Common myeloid progenitor, CD34-positive (primary cell): ENCODE measurements at places on chromosomes 16 and 17.
A peak's percentile ranks its signal among the peaks of the same experiment; 100 is the strongest.

- peak; percentile 91 for DNase-seq
These were observed 19.9 kb downstream of the CLEC16A start for GRCh38 chr16:10964039-10964890.

GRCh38 chr16:84036982-84037425, 5.6 kb downstream of the SLC38A8 start:
- no peak for DNase-seq

DNA sequence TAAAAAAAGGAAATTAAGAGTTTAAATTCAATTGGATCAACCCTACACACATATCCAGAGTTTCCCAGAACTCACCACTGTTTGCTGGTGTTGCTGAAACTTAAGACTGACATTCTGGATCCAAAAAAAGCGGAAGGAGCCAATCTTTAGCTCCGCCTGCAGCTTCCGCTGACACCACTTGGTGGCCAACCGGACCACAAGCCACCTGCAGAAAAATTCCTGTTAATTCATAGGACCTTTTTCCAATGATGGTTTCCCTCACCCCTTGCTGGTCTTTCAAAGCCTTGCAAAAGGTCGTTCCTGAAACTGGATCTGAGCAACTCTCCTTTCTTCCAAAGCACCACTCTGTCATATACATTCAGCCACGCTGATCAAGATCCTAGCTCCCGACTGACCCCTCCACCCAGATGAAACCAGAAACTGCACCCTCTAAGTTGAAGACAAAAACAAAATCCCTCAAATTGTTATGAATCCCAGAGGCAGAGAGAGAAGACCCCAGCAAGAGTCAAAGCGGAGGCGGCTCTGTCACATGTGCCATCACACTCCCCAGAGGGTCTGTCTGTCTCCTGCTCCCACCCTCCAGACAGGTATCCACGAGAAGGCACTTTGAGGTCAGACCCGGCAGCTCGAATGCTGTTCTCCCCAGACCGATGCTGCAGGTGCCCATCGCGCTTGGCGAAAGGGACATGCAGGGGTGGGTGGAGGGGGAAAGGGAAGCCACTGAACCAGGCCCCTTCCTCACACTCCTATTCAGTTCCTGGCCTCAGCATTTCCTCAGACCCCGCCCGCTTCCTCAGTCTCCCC, 773 bp downstream of the BLTP2 start:
- peak; percentile 84 for DNase-seq

GRCh38 chr17:35666070-35666469, 65.4 kb upstream of the RASL10B start:
- no peak for DNase-seq

DNA sequence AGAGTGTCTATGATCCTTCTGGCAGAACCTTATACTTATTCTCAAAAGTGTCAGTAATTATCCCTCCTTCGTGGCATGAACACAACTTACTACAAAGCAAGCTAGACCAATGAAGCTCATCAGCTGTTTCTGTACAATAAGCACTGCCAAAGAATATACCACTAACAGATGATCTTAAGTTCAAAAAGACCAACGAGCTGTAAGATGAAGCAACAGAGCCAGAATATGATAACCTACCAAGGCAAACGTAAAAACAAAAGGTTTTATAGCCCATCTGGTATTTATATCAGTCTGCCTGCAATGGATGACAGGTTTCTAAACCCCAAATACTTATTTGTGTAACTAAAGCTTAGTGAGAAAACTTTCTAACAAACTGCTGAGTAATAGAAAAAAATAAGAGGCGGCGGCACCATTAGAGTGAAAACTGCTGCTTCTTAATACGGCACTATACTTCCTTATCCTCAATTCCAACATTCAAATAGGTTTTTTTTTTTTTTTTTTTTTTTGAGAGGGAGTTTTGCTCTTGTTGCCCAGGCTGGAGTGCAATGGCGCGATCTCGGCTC, 22.1 kb downstream of the NME2 start:
- DNase-seq, result no peak

DNA sequence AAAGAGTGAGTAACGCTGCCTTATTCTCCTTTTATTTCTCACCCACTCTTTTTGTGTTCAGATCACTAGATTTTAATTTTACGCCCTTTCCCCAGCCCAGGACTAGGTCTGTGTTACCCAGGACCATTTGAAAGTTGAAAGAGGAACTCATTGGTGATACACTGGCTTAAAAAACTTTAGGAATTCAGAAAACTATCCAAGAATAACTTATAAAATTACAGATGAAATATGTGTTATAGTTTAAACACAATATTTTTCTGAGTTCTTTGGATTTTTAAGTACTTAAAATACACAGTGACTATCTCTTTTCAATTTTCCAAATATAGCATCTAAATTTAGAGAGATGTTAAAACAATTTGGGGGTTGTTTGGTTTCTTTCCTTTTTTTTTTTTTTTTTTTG, 385.2 kb downstream of the CDH13 start:
- DNase-seq, result no peak

GRCh38 chr17:77693776-77694175, 264.7 kb upstream of the TNRC6C start:
- DNase-seq, result no peak

DNA sequence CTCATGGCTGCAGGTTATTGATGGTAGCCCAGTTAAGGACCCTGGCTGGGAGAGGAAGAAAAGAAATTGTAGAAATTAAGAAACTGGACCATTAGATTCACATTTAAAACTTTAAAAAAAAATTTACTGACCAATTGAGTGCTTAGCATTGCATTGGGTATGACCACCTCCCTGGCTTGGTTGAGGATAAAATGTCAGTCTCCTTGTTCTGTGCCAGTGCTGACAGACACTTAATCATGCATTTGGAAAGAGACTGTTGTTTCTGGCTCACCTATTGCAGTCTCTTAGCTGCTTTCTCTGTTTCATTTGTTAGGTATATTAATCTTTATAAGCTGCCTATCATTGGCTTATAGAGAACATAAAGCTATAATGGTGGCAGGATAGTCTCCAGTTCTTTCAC, 1.7 kb downstream of the MYH1 start:
- no peak for DNase-seq

- DNase-seq, result no peak
These were observed 85.8 kb upstream of the SEC14L1 start for GRCh38 chr17:77054936-77055335.

DNA sequence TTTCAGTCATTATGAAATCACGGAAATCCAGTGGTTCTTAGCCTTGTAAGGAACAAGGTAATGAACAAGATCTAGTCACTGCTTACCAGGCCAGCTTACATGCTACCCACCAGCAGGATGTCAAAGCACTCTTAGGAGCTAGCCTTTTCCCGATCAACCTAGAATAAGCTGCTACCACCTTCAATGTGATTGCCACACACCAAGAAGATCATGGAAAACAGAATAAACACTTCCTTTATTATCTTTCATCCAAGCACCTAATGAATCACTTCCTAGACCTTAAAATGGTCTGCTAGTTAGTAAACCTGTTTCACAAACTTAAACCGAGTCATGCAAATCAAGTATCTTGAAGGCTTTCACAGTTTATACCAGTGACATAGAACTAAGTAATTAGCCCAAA, 5.0 kb downstream of the BBS2 start:
- DNase-seq, result no peak

GRCh38 chr16:77961814-77962213, 60.5 kb upstream of the CLEC3A start:
- DNase-seq, result no peak

DNA sequence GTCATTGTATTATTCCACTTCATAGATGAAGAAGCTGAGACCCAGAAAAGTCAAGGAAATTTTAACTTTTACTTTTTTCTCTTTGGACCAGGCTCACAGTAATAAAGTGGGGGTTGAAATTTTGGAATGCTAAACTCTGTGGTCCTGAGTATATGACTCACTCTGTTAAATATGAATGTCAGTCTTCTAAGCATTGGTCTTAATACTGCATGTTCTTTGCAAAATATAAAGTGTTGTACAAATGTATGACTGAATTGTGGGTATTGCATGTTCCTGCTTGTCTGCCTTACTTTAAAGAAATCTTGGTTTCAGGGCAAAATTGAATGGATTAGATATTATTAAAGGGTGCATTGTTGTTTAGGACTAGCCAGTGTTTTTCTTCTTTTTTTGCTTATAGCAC, 950.8 kb upstream of the GOT2 start:
- no peak for DNase-seq

DNA sequence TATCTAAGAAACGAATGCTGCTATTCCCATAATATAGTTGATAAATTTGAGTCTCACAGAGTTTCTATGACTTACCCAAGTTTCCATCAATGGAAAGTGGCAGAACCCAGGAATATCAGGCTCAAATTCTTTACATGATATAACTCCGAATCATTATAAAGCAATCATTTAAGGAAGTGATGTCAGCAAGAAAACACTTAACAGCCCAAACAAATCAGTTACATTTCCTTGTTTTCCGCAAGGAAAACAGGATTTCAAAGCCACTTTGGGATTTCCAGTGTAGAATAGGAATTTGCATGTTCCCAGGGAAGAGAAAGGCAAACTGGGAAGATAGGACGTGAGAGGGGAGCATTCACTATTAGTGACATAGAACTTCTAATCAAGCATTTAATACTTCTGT, 311.4 kb upstream of the GOT2 start:
- DNase-seq, result no peak

DNA sequence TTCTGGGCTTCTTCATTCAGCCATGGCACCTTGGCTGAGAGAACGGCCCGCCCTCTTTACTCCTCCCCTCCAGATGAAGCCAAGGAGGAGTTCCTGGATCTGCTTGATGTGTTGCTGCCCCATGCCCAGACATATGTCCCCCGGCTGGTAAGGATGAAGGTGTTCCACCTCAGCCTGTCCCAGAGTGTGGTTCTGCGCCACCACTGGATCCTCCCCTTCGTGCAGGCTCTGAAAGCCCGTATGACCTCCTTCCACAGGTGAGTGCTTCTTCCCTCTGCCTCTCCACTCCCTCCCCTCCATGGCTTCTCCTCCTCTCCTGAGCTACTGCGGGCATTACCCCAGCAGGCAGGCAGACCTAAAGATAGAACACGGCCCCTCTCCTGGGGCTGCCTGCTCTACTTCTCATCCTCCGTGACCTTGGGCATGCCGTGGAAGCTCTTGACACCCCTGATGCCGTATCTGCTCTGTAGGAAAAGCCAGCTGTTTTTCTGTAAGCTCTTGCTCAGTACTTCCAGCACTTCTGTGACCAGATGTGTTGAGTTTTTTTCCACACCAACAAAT, 8.7 kb downstream of the USB1 start:
- DNase-seq, result no peak

DNA sequence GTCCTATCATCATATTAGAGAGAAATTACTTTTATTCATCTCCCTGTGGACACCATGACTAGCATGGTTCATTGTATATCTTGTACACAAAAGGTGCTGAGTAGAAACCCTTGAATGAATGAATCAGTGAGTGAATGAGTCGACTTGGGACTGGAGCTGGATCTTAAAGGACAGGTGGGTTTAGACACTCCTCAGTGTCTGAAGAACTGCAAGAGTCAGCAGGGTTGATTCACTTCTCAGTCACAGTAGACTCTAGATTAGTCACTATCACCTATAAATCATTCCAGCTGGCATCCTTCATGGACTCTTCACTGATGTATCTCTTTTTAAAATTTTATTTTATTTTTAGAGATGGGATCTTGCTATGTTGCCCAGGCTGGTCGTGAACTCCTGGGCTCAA, 30.1 kb upstream of the PMFBP1 start:
- no peak for DNase-seq

DNA sequence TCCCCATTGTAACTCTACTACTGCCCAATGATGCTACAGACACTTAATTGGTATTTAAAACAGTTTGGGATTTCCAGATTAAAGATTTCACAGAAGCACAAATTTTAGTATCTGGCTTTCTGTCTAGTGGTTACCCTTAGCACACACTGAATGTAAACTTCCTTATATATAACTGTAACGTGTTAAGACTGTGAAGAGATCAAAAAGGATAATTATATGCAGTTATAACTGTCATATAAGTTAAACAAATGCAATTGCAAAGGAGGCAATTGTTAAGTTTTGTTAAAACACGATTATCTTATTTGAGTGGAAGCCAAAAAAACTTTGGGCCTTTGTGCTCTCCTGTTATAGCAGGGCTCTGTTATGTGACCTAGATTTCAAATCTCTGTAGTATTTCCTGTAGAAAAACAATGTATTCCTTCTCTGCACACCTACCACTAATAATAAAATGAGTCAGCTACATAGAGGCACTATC, 147.9 kb downstream of the STXBP4 start:
- no peak for DNase-seq

DNA sequence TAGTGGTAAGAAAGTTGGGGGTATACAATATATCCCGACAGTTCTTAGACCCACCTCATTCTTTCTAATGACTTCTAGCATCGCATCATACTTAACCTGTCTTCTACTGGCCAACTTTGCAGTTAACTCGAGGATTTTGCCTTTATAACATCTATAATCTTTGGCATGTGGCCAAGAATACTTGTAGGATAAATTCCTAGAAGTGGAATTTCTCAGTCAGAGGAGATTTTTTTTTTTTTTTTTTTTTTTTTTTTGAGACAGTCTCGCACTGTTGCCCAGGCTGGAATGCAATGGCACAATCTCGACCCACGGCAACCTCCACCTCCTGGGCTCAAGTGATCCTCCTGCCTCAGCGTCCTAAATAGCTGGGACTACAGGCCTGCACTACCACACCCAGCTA, 253.5 kb downstream of the MRTFB start:
- DNase-seq, result no peak

DNA sequence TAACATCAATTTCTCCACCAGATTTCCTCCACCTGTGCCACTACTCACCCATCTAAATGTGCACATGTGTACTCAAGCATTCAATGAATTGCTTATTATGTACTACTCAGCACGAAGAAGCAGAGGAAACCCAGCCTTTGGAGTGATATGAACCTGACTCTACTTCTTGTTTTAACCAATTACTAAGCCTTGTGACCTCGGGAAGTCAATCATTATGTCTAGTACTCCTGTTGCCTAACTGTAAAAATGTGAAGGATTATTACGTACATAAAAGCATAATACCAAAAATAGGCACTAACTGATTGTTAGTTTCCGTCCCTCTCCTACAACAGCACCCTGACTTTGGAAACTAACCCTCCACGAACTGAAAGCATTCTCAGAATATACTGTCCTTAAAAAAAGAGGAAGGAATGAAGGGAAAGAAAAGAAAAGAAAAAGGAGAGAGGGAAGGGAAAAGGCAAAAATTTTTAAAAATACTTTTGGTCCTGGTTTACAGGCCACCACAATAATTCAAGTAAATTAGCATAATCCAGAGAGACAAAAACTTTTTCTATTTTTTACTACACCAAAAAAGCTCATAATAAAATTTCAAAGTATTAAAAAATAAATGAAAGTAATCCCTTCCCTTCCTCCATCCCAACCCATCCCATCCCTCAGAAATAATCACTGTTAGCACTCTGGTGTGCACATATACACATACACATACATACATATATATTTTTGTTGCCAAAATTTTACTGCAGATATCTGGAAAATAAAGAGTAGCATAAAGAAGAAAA, 53.6 kb downstream of the KANSL1 start:
- no peak for DNase-seq

DNA sequence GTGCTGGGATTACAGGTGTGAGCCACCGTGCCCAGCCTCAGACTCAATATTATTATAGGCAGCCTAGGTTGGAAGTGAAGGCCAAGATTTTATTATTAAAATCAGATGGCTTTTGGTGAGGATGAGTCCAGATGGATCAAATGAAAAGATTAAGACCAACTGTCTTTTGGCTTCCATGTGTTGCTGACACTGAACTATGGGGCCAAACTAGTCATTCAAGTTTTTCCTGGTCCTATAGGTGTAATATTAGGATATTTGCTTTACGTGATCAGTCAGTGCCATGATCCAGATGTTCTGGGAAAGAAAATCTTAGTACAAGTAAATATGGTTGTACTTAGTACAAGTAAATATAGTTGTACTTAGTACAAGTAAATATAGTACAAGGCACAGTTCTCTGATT, 140.6 kb downstream of the MAP2K6 start:
- no peak for DNase-seq
